ENCODE measurements at places on chromosomes 6 and 20. TPM values are rescaled to one million over a fixed set of nuclear protein-coding genes. Genes with fewer than 3 reads are reported as not detected.
A peak's percentile ranks its signal among the peaks of the same experiment; 100 is the strongest.

- H3K27me3 ChIP-seq: no peaks in the 10 kb centered on the region
- H3K36me3 ChIP-seq: no peaks in the 10 kb centered on the region
- no peak for DNase-seq
- no peak overlapping the region for H3K4me3 ChIP-seq
Measured at GRCh38 chr6:123127807-123128206, 131.8 kb downstream of the CLVS2 start.

GRCh38 chr20:54051068-54051467, 19.3 kb downstream of the BCAS1 start:
- H3K27me3 ChIP-seq: no peaks in the 10 kb centered on the region
- DNase-seq: no peak
- H3K4me1 ChIP-seq: no peaks in the 10 kb centered on the region
- no peaks in the 10 kb centered on the region for H3K36me3 ChIP-seq

DNA sequence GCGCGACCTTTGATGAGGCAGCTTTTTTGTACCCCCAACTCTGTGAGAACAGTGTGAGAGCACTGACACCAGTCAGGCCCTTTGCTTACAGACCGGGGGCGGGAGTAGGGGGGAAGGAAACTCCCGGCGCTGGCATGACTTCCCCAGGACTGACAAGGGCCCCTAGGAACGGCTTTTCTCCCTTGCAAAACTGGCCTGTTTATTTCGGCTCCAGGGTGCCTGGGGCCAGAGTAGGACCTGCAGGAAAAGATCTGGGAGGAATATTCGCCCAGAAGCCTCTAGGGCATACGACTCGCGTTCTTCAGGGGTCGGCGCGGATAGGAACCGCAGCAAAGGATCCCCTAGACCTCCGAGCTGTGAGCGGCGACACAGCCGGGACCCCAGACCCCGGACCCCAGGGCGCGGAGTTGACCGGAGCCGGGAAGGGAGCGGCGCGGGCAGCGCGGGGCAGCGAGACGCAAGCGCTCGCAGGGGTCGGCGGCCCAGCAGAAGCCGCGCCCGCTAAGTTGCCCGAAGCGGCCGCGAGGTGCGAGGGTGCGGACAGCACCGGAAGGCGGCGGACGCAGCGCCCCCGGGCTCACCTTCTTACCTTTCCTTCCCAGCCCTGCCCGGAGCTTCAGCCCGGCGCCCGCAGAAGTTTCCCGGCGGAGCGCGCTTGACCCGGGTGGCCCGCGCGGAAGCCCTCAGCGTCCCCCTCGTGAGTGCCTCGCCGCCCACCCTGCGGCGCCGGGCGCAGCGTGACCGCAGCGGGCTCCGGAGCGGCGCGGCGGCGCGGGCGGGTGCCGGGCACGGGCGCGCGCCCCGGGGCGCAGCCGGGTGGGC, at the start of gene POPDC3:
Gene POPDC3 (minus strand): TSS at position 771 of the 822 bp plus-strand sequence. CDS start 18,105 bp downstream, outside the sequence.
- H3K27me3 ChIP-seq: peaks cover 34% of the 10 kb centered on the region
- DNase-seq: no peak
- no peak within 1 kb of the TSS for H3K27ac ChIP-seq
- no peaks in the 10 kb centered on the region for H3K4me1 ChIP-seq

DNA sequence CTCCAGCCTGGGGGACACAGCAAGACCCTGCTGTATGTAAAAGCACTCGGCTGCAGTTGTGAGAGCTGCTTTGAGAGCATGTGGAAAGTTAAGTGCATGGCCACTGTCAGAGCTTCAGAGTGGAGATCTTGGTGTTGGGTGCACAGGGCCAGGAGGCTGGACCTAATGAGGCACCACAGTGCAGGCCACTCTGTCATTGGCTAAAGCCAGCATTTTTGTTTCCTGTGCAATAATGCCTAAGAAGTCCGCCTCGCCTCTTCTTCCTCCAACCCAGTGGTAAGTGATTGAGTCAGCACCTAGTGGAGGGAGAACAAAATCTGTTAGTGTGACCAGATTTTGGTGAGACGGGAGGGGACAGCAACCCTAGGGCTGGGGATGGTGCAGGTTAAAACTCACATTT, 60.6 kb downstream of the SSR1 start:
- DNase-seq: no peak
- no peaks in the 10 kb centered on the region for H3K27me3 ChIP-seq
- no peak overlapping the region for H3K27ac ChIP-seq
- peaks cover 25% of the 10 kb centered on the region for H3K36me3 ChIP-seq
- H3K4me1 ChIP-seq: peaks cover 10% of the 10 kb centered on the region

- no peaks in the 10 kb centered on the region for H3K4me1 ChIP-seq
- no peak overlapping the region for H3K27ac ChIP-seq
- no peak overlapping the region for H3K4me3 ChIP-seq
- no peaks in the 10 kb centered on the region for H3K27me3 ChIP-seq
- DNase-seq: no peak
Measured at GRCh38 chr6:158869826-158870648, 50.9 kb upstream of the EZR start.

COL9A1 gene
- not detected for total RNA-seq

GRCh38 chr6:16688436-16688835, 72.8 kb downstream of the ATXN1 start:
- DNase-seq: no peak
- H3K36me3 ChIP-seq: no peaks in the 10 kb centered on the region
- no peak overlapping the region for H3K27ac ChIP-seq
- no peaks in the 10 kb centered on the region for H3K27me3 ChIP-seq
- peaks cover 65% of the 10 kb centered on the region for H3K4me1 ChIP-seq

GRCh38 chr20:32050851-32051556, 1.0 kb upstream of the HCK start:
- peaks cover 61% of the 10 kb centered on the region for H3K27me3 ChIP-seq
- H3K36me3 ChIP-seq: no peaks in the 10 kb centered on the region
- peaks cover 4% of the 10 kb centered on the region for H3K4me1 ChIP-seq
- H3K27ac ChIP-seq: no peak overlapping the region
- H3K4me3 ChIP-seq: no peak overlapping the region

DNA sequence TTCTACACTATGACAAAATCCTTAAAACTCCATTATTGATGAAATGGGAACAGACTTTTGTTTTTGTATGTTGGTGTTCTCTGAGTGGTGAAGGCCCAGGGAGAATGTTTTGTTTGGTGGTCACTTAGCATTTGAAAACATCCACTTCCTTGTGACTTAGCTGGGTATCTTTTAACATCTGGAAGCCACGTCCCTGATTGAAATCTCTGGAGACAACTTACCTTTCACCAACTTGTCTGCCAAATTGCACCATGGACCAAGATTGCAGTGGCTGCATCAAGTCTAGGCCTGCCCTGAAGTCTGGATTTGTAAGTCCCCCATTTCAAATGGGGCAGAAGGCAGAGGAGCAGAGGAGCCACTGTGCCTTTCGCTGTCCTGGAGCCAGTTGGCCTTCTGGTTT, 534 bp upstream of the EFCAB8 start:
- H3K36me3 ChIP-seq: peaks cover 18% of the 10 kb centered on the region
- H3K4me1 ChIP-seq: no peaks in the 10 kb centered on the region
- H3K27me3 ChIP-seq: no peaks in the 10 kb centered on the region
- no peak for DNase-seq
- H3K4me3 ChIP-seq: no peak overlapping the region

GSTA1 gene
- total RNA-seq: 282 TPM

DNA sequence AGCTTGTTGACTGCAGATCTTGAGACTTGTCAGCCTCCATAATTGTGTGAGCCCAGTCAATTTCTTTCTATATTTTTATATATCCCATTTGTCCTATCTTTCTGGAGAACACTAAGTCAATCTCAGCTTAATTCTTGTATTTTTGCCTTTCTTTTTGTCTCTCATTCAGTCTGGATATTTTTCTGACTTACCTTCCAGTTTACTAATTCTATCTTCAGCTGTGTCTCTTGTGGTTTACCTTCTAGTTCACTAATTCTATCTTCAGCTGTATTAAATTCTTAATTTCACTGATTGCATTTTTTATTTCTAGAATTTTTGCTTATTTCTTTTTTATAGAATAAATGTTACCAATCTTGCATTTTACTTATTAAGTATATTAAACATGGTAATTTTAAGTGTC, 17.8 kb upstream of the RFX6 start:
- no peak for DNase-seq
- H3K4me1 ChIP-seq: no peaks in the 10 kb centered on the region
- no peak overlapping the region for H3K4me3 ChIP-seq
- no peak overlapping the region for H3K27ac ChIP-seq
- H3K27me3 ChIP-seq: no peaks in the 10 kb centered on the region

DNA sequence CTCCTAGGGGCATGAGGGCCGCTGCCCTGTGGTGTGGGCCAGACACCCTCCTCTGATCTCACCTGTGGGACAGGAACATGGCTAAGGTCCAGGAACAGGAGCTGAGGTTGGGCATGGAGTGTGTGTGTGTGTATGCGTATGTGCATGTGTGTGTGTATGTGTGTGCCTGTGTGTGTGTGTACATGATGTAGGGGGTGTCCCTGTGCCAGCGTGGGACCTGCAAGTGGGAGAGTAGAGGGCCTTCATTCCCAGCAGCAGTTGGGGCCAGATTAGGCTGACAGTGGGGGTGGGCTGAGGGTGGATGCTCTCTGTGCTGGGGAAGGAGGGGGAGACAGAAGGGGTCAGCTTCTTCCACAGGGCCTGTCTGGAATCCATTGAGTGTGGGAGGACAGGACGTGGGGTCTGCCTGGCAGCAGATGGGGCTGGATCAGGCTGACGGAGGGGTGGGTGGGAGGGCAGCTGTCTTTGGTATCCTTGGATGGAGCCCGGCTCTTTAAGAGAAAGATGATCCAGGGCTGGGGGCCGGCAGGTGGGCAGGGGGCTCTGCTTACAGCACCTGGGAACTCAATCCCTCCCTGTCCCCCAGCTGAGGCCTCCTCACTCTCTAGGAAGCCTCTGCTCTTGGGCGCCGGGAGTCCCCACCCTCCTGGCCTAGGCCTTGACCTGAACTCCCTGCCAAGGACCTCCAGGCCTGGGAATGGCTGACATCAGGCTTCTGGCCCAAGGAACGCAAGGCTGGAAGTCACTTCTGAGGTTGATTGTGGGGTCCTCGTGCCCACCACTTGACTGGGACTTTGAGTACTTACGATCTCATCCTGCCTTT, 44.0 kb downstream of the SPDEF start:
- H3K36me3 ChIP-seq: no peaks in the 10 kb centered on the region
- no peak overlapping the region for H3K27ac ChIP-seq
- peaks cover 3% of the 10 kb centered on the region for H3K27me3 ChIP-seq
- DNase-seq: no peak
- no peaks in the 10 kb centered on the region for H3K4me1 ChIP-seq
- H3K4me3 ChIP-seq: no peak overlapping the region

TTPAL gene
- total RNA-seq: 18.8 TPM

RFX6 gene
- not detected for total RNA-seq

DNA sequence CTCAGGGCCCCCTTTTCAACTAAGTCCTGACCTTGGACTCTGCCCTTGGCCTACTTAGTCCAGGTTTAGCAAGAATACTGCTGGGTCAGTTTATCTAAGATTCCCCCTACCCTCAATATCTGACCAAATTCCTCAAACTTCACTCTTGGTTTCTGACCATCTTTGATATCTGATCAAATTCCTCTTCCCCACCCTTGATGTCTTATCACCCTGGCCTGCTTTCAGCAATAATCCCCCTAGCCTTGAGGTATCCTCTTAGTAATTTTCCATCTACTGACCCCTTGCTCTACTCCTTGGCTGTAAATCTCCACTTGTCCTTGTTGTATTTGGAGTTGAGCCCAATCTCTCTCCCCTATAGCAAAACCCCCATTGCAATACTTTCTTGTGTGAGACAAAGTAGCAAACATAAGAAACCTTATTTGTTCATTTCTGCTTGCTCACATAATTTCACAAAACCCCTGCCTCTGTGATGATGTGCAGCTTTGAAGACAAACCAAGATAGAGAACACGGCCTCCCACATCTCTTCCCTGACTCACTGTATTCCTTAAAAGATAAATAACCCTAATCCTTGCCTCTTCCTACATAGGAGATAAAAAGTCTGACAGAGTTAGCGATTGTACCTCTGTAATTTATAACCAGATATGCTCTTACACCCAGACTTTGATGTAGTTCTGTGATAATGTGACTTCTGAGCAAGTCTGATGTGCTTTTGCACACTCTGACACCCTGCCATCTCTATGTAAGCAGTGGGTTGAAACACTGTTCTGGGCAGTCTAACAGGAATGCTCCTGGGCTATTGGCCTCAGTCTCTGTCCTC, 13.8 kb upstream of the IYD start:
- DNase-seq: no peak
- no peak overlapping the region for H3K4me3 ChIP-seq
- H3K36me3 ChIP-seq: no peaks in the 10 kb centered on the region
- H3K27me3 ChIP-seq: no peaks in the 10 kb centered on the region

CGA gene
- total RNA-seq: not detected

GRCh38 chr6:1940381-1940780, 305.0 kb downstream of the GMDS start:
- H3K4me1 ChIP-seq: no peaks in the 10 kb centered on the region
- no peak overlapping the region for H3K4me3 ChIP-seq
- DNase-seq: no peak
- no peak overlapping the region for H3K27ac ChIP-seq

DNA sequence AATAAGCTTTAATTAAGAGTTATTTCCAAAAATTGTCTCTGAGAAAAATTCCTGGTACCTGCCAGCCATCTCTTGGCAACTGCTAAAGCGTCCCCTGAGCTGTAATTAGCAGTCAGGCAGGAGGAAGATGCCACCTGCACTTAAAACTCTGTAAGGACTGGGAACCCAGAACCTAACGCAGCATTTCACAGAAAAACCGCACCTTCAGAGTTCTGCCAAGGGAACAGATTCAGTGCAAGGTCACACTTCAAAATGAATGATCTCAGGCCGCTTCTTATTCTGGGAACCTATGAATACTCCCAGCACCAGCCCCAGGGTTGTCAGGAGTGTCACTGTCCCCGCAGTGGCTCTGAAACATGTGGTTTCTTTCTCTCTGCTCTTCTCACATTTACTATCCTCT, 36.7 kb downstream of the INSM1 start:
- no peak overlapping the region for H3K4me3 ChIP-seq
- no peak for DNase-seq
- H3K4me1 ChIP-seq: peaks cover 7% of the 10 kb centered on the region
- no peaks in the 10 kb centered on the region for H3K27me3 ChIP-seq

- no peaks in the 10 kb centered on the region for H3K4me1 ChIP-seq
- no peaks in the 10 kb centered on the region for H3K27me3 ChIP-seq
- no peaks in the 10 kb centered on the region for H3K36me3 ChIP-seq
- DNase-seq: no peak
- H3K27ac ChIP-seq: no peak overlapping the region
- no peak overlapping the region for H3K4me3 ChIP-seq
Measured at GRCh38 chr6:147621961-147622360, 113.5 kb downstream of the SAMD5 start.

MACROD2 gene
- total RNA-seq: 0.51 TPM

ECT2L gene
- not detected for total RNA-seq

NKAIN4 gene
- not detected for total RNA-seq

- 0 out of 2 replicates have a peak, but pooled peaks cover 2% of the 10 kb centered on the region for H3K36me3 ChIP-seq
- peak; percentile 57 for DNase-seq
- H3K27me3 ChIP-seq: no peaks in the 10 kb centered on the region
- peak overlapping the region; percentile 83 for H3K4me3 ChIP-seq
Measured at GRCh38 chr20:63625771-63626423, 1.0 kb downstream of the GMEB2 start.

BPIFA1 gene
- not detected for total RNA-seq

DNA sequence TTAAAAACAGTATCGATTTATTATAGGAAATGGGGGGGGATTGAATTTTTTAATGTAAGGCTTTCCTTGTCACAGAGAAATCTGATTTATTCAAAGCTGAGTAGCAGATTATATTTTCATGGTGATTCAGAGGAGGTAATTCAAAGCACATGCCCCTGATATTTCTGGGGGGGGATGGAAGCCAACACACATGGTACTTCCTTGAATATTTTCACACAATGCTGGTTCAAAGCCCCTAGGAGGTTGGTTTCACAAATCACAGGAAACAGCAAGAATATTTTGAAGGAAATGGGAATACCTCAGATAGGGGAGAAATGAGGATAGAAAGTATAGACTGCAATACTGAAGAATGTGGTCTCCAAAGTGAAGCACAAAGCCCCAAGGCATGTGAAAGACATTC, 98.8 kb downstream of the RTN4IP1 start:
- no peak for DNase-seq
- no peak overlapping the region for H3K27ac ChIP-seq
- H3K4me1 ChIP-seq: no peaks in the 10 kb centered on the region
- no peak overlapping the region for H3K4me3 ChIP-seq
- no peaks in the 10 kb centered on the region for H3K27me3 ChIP-seq
- peaks cover 39% of the 10 kb centered on the region for H3K36me3 ChIP-seq
